ENCODE measurements at places on chromosomes 4 and X.

DNA sequence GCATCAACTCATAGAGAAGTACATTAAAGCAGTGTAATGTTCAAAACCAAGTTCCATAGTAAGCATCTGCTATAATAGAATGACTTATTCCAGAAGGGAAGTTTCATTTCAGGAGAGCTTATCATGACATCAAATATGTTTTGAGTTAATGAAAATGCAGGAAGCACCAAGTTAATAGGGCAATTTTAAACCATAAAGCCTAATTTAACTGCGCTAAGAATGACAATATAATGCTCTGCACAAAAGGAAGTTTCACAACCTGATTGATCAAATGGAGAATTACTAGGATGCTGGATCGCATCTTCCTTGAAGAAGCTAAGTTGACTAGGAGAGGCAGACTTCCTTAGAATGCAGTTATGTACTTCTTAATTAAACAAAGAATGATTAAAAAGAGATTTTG is 416.9 kb upstream of the MAGEB2 start:
- no peak for DNase-seq

GRCh38 chrX:49042581-49043219 is 457 bp downstream of the TFE3 start:
- DNase-seq: no peak

DNA sequence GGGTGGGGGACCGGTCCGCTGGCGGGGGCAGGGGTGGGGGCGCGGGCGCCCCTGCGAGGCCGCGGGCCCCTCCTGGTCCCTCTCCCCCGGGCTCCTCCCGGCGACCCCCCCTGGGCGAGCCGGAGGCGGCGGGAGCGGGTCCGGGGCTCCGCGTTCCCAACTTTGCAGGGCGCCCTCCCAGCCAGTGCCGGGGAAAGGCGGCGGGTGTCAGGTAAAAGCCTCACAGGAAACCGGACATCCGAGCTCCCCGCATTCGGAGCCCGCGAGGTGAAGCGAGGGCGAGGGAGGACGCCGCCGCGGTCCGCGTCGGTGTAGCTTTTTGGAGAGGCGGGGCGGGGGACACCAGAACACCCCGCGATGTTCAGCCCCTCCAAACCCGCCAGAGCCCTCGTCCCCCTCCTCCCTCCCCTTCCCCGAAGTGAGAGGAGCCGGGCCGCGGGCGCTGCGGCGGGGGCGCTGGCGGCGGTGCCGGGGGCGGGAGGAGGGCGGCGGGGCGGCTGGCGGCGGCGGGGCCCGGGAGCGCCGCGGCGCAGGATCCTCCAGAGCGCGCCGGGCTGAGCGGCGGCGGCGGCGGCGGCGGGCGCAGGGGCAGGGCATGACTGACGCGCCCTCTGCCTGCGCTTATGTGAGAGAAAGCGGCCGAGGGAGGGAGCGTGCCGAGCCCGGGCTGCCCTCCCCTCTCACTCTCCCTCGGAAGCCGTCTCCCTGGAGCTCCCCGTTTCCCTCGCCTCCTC is at the start of gene VEGFC:
Gene VEGFC, minus strand, starts transcription at position 597 of the 734 bp plus-strand sequence. CDS start 611 bp downstream, outside the sequence.
- peak; percentile 76 for DNase-seq

- DNase-seq: no peak
Measured at GRCh38 chrX:111507933-111508332, 3.5 kb upstream of the SERTM2 start.

DNA sequence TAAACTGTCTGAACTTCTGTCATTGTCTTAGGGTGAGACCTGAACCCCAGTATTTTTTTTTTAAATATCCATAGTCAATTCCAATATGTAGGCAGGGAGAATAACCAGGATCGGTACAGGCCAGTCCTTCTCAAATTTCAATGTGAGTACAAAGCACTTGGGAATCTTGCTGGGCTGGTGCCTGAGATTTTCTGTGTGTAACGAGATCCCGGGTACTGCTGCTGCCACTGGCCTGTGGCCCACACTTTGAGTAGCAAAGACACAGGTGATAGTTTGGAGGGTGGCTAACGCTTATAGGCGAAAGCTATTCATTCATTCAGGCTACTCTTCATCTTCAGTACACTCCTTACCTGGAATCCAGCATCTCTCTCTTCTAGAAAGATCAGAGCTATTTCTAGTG is 923.6 kb upstream of the TENM3 start:
- DNase-seq: no peak

DNA sequence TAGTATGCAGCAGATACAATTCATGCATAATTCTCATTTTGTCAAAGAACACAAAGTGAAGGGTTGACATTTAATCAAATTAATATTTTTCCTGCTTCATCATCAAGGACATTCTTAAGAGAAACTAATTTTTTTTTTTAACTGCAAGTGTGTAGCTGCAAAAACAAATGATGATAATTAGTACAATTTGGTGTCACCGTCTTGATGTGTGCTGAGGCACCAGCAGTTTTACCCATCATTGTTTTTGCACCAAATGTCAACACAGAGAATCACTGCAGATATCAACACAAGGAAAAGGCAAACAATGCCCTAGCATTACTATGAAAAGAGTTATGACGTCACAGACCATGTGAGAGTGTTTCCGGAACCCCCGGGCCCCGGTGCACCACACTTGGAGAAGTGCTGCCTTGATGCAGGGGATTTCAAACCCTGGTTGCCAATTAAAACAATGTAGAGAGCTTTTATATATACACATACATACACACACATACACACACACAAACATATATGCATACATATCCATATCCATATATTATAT is 55.9 kb downstream of the AGA start:
- no peak for DNase-seq

DNA sequence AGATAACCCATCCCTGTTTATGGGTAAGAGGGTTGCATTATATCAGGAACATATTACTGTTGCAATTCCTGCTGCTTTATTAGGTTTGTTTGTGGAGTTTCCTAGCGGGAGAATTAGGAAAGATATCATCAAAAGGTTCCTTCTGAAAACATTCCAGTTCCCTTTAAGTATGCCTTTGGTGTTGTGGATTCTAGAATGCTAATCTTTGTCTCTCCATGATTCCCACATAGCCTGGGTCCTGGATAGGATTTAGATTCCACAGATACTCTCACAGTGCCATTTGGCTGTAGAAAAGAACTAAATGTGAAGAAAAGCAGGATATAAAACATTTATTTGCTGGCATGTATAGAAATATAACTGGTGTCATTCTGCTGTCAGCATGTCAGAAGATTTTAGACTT is 338.7 kb downstream of the PCDH18 start:
- no peak for DNase-seq

GRCh38 chrX:7119950-7120877 is 27.3 kb upstream of the STS start:
- no peak for DNase-seq

- no peak for DNase-seq
Measured at GRCh38 chr4:173410079-173410478, 11.2 kb upstream of the SCRG1 start.

GRCh38 chrX:124260845-124261244 is 71.6 kb upstream of the TEX13D start:
- no peak for DNase-seq

DNA sequence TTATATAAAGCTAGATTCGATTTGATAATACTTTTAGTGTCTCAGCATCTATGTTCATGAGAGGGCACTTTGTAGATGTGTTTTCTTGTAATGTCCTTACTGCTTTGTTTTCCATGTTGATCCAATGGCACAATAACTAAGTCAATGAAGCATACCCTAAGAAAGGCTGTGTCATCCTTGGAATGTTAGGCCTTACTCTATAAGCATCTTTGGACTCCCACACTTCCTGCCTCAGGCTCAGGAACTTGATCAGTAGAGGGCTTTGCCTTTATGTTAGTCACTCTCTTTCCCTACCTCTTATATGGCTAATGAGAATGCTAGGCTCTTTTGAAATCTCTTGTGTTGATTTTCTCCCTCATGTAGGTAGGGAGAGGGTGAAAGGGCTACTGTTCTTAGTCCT is 33.2 kb upstream of the EDA2R start:
- DNase-seq: no peak

- DNase-seq: peak; percentile 59
Measured at GRCh38 chrX:135707880-135708279, 5.6 kb upstream of the CT45A1 start.

- no peak for DNase-seq
Measured at GRCh38 chr4:150547154-150547838, 34.7 kb upstream of the MAB21L2 start.

- DNase-seq: no peak
Measured at GRCh38 chr4:44806071-44806470, 79.7 kb upstream of the GNPDA2 start.

GRCh38 chrX:15781961-15782699 is 8.2 kb upstream of the ZRSR2 start:
- DNase-seq: no peak

DNA sequence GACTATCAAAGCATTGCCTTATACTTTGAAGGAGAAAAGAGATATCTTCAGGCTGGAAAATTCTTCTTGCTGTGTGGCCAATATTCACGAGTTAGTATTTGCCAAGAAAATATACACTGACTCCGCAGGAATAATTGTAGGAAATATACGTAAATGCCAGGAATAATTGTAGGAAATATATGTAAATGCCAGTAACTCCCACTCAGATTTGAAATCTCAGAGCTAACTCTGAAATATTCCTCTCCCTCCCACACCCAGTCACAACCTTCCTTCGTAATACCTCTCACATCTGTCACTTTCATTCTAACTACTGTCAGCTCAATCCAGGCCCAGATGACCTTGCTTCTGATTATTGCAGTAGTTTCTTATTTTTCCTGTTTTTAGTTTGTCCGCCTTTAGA is 73.5 kb downstream of the WDR19 start:
- no peak for DNase-seq

DNA sequence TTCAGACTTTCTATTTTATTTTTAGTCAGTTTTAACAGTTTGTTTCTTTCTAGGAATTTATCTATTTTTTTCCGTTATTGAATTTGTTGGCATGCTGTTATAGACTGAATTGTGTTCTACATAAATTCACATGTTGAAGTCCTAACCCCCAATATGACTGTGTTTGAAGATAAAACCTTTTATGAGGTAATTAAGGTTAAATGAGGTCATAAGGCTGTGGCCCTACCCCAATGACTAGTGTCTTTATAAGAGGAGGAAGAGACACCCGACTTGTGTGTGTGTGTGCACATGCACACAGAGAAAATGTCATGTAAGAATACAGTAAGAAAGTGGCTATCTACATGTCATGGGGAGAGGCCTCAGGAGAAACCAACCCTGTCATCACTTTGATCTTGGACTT is 146.3 kb downstream of the BRWD3 start:
- no peak for DNase-seq

DNA sequence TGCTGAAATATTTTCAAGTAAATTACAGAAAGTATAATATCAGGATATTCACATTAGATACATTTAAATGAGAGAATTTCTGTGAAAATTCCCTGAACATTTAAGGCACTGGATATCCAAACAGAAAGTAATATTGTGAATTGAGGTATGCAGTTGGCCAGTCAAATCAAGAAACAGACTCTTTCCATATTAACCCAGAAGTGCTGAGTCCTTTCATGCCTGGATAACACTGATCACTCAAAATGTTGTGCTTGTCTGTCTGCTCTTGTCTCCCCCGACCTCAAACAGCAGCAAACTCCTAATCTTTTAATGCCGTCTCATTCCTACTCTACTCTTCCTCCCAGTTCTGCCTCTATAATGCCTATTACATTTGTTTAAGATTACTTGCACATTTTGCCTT is 51.2 kb downstream of the TBC1D9 start:
- no peak for DNase-seq

- no peak for DNase-seq
Measured at GRCh38 chr4:15398732-15399131, 29.1 kb upstream of the C1QTNF7 start.

GRCh38 chr4:96315815-96316214 is 475.9 kb downstream of the PDHA2 start:
- no peak for DNase-seq
